ENCODE measurements at places on chromosomes 6 and 20.

DNA sequence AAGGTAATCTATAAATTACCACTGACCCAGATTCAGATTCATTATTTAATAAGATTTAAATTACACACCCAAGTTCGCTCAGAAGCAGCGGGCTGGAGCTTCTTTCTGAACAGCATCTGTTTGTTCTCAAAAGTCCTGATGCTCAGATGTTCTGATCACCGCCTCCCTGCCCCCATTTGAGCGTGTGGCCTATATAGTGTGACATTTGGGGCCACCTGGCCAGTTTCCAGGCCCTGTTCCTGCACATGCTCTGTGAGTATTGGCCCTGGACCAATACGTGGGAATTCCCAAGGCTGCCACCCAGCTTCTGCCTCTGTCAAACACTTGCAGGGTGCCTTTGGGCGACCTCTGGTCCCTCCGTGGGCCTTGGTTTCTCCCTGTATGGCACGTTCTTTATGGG, 228.8 kb downstream of the TFAP2C start:
- no peak for DNase-seq

DNA sequence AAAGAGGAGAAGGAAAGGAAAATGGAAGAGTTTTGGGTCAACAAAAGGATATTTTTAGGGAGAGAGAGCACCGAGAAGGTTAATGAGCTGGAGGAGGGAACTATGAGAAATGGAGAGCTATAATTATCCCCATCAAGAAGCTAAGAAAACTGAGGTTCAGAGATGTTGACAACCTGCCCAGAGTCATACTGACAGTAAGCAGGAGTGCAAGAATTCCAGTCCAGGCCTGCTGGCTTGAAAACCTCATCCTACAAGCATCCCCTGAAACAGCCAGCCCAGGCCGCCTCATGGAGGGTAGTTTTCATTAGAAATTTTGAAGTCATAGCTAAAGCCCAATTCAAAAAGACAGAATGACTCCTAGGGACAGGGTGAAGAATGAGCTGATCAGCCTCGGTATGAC, 172.1 kb upstream of the LRFN2 start:
- no peak for DNase-seq

DNA sequence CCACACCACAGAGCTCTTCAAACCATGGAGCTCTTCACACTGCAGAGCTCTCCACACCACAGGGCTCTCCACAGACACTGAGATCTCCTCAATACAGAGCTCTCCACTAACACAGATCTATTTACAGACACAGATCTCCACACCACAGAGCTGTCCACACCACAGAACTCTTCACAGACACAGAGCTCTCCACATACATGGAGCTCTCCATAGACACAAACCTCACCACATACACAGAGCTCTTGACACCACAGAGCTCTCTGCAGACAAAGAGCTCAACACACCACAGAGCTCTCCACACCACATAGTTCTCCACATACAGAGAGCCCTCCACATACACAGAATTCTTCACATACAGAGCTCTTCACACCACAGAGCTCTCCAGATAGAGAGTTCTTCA, 53.0 kb downstream of the ERMARD start:
- DNase-seq: no peak

DNA sequence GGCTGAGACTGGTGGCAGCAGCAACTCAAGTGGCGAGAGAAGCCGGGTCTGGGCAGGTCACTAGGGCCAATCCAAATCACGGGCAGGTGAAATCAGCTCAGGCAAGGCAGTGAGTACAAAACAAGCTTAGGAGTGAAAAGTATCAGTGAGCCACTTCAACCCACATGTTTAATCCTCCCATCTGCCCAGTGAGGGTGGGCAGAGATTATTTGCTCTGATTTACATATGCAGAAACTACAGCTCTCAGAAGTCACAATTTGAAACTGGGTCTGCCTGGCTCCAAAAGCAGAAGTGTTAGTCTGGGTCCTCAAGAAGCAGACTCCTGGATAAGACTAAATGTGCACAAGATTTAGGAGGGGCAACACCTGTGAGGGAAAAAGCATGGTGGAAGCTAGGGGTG, 173.7 kb upstream of the LRFN2 start:
- no peak for DNase-seq

DNA sequence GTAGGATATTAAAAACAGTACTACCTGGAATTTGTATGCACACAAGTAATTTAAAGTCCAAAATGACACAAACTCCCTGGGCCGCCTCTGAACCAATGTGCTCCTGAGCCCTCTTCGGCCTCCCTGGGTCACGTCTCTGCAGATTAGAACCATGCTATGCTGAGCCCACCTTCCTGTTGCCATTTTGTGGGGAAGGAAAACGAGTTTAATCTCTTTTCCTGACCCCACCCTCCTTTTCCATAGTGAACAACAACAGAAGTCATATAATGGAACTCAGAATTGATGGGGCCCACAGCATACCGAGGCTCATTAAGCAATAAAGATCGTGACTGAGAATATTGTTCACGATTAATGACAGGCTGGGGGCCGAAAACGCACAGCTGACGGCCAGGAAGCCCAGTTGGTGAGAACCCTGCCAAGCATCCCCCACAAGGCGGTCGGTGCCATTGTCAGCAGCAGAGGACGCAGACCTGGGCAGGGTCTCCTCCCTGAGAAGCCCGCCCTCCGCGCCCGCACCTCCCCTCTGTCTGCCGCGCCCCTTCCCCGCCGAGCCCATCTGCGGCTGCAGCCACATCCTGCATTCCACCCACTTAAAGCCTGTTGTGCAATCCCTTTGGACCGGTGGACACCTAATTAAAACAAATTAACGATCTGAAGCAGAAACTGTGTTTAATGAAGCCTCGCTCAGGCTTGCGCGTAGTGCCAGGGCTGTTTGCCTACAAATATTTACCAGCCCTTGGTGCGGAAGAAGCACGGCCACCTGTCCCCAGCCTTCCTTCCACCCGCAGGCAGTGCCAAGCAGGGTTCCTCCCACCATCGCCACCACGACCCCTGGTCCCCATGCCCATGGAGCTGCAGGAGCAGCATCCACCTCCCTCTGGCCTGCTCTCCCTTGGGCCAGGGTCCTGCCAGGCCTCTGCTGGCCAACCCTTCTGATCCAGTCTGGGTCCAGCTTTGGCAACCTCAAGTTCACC, 68.1 kb downstream of the DLL1 start:
- no peak for DNase-seq

DNA sequence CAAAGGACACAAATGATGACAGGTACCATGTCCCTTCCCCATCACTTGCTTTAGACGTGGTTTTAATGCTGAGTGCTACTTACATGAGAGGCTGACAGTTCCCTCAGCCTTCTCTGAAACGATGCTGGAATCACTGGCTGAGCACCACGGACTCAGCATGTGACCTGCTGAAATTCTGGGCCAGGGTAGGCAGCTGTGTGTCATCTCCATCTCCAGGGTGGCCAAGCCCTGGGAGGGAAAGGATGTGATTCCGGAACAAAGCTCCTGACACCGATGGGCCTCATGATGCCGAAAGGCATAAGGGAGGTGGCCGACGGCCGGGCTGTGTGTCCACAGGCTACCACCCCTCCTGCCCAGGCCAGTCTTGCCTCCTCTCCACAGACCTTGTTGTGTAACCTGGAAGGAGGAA, 184.3 kb upstream of the CST7 start:
- DNase-seq: no peak

DNA sequence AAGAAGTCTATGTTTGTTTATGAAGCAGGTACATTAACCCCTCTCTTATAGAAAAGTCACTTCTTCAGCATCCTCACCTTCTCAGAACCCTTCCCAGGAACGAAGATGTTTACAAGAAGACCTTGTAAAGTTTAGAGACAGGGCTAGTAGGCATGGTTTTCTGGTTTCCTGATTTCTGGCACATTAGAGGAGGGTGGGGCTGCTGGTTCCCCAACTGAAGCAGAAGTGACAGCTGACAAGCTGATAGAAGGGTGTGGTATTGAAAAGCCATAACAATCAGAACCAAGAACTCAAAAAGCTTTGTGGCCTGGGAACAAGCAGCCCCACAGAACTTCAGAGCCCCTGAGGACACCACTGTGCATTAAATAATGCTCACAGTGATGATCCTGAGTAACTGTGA, 91.2 kb downstream of the RTN4IP1 start:
- DNase-seq: no peak

GRCh38 chr6:16803294-16804200, 42.3 kb upstream of the ATXN1 start:
- DNase-seq: peak; percentile 54

DNA sequence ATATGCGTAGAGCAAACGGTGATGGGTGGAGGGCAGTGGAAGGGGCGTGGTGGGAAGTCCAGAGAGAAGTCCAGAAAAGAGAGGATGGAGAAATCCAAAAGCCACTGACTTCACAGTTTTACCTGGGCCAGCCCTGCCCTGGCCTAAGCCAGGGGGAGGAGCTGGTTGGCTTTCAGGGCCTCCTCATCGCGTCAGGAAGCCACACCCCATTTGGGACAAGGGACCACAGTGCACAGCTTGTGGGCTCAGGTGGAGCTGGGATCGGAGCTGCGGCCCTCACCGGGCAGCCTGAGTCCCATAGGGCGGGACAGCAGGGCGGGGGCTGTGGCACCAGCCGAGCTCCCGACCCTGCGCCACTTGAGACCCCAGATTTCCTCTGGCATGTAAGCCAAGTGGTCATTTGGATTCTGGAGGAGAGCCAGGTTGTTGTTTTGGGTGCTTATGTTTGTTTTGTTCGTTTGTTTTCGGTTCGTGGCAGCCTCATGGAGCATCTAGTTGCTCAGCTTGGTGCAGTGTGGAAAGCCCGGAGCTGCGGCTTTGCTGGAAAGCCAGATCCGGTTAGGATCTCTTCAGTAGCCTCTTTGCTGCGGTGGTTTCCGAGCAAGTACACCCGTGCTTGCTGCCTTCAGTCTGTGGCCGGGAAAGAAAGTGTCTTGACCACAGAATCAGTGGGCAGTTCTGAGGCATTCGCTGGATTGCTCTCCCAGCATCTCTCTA, 42.2 kb downstream of the RIOK1 start:
- peak; percentile 63 for DNase-seq

- DNase-seq: no peak
Observed at GRCh38 chr6:138410048-138410735, 6.2 kb downstream of the HEBP2 start.

DNA sequence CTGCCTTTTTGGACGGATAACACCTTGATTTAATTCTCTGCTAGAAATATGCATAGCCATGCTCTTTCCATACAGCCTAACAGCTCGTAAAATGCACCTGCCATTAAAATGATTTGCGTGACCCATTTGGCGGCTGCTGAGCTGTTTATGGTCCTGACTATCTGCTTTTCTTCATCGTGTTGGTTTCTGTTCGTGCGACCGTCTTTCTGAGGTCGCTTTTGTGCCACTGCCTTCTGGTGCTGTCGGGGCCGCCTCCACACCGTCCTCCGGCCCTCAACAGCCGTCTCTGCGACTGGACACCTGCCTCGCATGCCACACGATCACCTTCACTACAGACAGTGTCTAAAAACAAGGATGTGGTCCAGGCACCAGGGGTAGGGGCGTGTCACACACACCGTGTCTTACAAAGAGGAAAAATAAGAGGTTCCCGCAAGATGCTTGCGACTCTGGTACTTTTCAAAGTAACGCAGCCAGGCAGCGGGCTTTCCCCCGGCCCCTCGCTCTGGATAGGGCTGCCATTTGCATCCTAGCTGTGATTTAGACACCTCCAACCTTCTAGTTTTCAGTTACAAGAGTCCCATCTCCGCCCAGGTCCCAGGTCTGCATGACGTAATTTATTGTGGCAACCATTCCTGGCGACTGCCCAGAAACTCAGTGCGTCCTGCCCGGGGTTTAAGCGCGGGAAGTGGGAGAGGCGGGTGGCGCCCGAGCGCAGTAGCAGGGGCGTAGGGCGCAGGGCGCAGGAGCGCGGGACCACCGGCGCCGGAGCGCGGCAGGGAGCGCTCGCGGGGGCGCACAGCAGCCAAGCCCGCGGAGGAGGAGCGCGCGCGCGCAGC, at the start of gene STMND1:
Gene STMND1, plus strand, starts transcription at position 629 of the 836 bp plus-strand sequence. CDS start 208 bp downstream, outside the sequence.
- peak; percentile 57 for DNase-seq

- no peak for DNase-seq
Observed at GRCh38 chr20:53411891-53412290, 181.7 kb downstream of the ZNF217 start.

GRCh38 chr20:61404303-61404702, 152.2 kb downstream of the CDH4 start:
- DNase-seq: no peak

- DNase-seq: no peak
Observed at GRCh38 chr6:161434921-161435747, 161.3 kb upstream of the AGPAT4 start.

DNA sequence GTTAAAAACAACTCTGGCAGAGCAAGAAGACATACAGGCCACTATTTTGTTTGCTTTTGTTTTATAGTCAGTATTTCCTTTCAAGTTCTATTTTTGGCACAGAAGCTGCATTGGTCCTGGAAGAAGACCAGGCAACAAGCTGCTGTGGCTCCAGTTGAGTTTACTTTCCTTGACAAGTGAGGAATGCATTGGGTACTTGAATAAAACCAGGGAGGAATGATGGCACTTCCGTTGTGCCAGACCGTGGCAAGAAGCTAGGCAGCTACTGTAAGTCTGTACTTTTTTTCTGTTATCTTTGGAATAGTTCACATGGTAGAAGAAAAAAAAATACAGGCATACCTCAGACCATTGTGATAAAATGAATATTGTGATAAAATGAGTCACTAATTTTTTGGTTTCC, 66.3 kb downstream of the NCOA3 start:
- peak; percentile 75 for DNase-seq

DNA sequence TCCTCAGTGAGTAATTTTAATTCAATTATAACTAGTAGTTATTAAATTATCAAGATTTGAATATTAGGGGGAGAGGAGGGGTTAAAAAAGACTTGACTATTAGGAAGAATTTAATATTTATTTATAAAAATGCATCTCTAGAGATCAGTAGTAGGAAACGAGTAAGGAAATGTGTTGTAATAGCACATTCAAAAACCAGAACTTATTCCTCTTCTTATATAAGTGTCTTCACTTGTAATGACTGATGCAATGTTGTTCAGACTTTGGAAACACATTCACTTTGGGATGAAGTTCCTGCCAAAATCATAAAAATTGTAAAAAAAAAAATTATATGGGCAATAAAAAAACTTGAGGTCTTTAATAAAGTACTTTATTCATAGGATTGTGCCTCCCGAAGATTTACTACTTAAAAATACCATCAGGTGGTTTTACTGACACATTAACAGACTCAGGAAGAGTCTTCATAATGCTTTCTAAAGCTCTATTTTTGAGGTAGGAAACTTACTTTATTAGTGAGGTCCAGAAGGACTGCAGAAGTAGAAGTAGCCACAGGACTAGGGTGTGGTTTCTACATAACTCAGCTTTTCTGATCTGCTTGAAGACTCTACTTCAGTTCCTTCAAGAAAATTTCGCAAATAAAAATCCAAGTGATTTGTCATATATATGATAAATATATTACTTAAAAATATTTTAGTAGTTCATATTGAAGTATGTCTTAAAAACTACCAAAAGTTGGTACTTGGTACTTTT, 59.8 kb downstream of the CCDC170 start:
- no peak for DNase-seq

- DNase-seq: no peak
Observed at GRCh38 chr6:139545206-139546105, 171.0 kb upstream of the CITED2 start.

GRCh38 chr6:21022343-21023107, 488.3 kb downstream of the CDKAL1 start:
- peak; percentile 65 for DNase-seq
